ENCODE measurements at places on chromosomes 1 and 21.

DNA sequence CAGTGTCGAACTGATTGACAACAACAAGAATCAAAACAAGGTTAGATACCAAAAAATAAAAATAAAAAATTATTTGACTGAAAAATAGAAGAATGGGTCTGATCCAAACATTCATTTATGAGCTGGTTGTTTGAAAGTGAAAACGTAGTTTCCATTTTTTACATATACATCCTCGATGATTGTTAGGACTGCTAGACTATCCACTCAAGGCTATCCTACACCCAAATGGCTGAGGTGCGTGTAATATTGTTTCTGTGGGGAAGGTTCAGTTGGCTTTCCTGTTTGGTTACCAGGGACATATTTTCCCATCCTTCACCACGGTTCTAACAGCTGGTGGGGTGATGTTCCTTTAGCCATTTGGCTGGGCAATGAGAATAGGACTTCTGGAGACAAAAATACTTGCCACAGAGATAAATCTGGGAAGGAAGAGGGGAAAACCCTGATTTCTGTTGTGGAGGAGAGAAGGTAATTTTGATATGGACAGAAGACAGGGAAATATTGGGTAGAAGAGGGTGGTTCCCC lies 66.3 kb downstream of the MAP3K7CL start:
- DNase-seq = no peak

DNA sequence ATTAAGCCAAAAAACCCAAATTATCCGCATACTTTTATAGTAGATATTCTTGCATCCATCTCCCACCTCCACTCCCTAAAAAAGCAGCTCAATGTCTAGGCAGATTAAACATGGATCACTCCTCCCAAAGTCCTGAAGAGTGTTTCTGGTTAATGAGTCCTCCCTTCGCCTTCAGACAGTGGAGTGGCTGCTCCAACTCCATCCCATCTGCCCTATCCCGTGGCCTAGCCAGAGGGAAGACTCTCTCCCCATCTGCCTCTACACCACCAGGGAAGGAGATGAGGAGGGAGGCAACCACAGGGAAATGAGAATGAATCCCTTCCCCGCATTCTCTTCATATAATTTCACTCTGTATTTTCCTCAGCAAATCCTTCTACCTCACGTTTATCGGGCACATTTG lies 103.8 kb downstream of the SLC45A1 start:
- DNase-seq = no peak

DNA sequence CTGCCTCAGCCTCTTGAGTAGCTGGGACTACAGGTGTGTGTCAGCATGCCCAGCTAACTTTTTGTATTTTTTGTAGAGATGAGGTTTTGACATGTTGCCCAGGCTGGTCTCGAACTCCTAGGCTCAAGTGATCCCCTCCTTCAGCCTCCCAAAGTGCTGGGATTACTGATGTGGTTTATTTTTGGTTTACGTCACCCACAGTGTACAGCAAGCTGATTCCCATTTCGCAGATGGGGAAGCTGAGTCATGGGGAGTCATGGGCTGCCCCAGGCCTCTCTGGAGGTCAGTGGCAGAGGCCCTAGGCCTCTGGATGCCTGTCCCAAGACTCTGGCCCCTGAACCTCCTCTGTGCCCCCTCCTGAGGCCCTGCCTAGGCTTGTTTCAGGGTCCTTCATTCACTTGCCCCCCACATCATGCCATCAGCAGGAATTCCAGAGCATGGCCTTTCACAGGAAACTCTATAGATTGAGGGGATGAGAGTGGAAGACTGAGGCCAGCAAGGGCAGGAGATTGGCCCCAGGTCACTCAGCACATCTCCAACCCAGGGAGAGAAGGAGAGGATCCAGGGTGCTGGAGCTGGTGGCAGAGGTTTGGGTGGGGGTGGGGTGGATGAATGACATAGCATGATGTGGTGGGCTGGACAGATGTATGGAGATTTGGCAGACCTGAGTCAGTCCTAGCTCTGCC lies 266.0 kb downstream of the PTPRU start:
- no peak for DNase-seq

- no peak for DNase-seq
These were observed 44.3 kb upstream of the MAP1LC3C start for GRCh38 chr1:242043165-242043564.

- no peak for DNase-seq
These were observed 77.6 kb downstream of the CLSTN1 start for GRCh38 chr1:9746211-9746610.

GRCh38 chr1:35727434-35728040 lies 8.9 kb upstream of the C1orf216 start:
- no peak for DNase-seq

GRCh38 chr1:54220004-54220811 lies 20.2 kb downstream of the MRPL37 start:
- no peak for DNase-seq

- peak; percentile 78 for DNase-seq
These were observed 220.8 kb downstream of the SLC35F3 start for GRCh38 chr1:234125283-234125682.

DNA sequence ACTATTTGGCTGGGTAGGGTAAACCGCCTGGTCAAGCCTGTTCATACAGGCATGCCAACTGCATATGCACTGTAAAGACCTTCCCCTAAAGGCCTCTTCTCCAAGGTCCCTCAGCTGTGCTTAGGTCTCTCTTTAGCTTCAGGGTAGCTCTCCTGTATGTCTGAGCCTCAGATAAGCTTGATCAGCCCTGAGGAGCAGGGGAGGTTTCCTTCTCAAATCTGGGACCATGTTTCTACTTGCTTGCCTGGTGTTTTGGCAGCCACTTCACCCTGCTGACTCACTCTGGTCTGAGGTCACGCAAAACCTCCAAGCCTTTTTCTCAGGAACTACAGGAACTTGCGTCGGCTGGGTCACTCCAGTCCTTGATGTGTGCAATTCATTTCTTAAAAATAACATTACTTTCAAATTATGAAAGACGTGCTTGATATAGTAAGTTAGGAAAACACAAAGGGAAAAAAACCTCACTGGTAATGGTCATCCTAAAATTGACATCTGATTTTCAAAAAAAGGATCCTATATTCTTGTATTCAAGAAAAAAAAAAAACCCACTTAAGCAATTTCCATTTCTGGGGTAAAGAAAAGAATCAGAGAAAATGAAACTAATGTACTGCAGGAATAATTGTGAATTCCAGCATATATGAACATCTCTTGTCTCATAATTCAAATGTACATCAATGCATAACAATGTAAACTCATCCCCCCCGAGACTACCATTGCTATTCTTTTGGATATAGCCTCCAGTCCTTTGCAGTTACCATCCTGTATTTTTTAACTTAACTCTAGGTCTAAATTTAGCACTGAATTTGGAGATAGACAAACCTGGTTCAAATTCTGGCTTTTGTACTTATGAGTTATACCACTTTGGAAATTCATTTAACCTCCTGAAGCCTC lies 24.8 kb upstream of the RNF19B start:
- DNase-seq = no peak

GRCh38 chr1:242854466-242854865 lies 330.0 kb upstream of the PLD5 start:
- no peak for DNase-seq

DNA sequence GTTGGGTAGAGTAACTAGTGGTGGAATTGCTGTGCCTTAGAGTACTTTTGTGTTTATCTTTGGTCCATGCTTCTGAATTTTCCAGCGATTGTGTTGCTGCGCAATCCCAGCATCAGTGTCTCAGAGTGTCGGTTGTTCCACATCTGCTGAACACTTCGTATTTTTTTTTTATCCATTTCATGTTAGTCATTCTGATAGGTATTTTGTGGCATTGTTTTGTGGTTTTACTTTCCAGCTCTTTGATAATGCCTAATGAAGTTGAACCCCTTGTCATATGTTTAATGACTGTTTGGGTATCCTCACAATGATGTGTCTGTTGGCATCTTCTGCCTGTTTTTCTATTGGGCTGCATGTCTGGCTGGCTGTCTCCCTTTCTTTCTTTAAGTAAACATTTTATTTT lies 13.6 kb downstream of the TUFT1 start:
- DNase-seq = no peak

DNA sequence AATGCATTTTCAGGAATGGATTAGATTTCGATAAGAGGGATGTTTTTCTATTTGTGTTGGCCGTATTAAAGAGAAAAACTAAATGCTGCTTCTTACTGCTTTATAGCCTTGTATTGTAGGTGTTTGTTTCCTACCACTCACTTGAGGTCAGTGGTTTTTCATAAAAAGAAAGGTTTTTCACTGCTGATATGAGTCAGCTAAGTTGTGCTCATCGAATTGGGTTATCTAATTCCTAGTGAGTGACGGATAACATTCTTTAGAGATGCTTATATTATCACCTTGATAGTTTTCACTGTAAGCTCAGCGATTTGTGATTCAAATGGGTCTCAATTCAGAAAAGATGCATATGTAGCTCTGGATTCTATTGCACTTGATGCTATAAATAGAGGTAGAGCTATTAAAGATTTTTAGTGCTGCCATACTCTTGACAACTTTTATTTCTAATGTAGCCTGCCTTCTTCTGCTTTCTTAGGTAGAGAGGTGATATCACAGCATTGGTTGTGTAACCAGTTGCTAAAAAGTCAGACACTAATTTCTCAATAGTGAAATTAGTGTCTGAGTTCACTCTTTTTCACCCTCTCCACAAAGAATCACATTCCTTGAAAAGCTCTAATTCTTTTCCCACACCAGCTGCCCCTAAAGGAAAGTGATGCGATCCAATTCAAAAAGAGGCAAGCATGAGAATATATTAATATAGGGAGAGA lies 180.0 kb downstream of the RASAL2 start:
- DNase-seq = no peak

GRCh38 chr1:19057784-19058475 lies 101.5 kb upstream of the IFFO2 start:
- no peak for DNase-seq

DNA sequence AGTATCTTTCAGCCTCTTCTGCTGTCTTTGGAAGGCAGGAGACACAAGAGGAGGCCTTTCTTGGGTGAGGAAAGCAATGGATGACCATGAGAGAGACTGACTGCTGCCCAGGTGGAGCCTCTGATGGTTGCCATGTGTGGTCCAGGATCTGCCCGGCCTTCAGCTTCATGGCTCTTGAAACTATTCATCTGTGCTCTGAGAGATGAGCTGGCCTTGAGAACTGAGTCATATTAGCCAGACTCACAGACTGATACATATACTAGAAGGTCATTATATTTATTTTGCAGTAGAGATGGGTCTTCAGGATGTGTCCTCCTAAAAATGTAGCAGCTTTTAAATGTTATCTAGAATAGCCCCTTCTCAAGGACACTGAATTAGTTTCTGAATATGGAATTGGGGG lies 33.7 kb downstream of the PTGFRN start:
- DNase-seq = no peak

- DNase-seq = no peak
These were observed 14.7 kb upstream of the SLC19A1 start for GRCh38 chr21:45556645-45557615.

DNA sequence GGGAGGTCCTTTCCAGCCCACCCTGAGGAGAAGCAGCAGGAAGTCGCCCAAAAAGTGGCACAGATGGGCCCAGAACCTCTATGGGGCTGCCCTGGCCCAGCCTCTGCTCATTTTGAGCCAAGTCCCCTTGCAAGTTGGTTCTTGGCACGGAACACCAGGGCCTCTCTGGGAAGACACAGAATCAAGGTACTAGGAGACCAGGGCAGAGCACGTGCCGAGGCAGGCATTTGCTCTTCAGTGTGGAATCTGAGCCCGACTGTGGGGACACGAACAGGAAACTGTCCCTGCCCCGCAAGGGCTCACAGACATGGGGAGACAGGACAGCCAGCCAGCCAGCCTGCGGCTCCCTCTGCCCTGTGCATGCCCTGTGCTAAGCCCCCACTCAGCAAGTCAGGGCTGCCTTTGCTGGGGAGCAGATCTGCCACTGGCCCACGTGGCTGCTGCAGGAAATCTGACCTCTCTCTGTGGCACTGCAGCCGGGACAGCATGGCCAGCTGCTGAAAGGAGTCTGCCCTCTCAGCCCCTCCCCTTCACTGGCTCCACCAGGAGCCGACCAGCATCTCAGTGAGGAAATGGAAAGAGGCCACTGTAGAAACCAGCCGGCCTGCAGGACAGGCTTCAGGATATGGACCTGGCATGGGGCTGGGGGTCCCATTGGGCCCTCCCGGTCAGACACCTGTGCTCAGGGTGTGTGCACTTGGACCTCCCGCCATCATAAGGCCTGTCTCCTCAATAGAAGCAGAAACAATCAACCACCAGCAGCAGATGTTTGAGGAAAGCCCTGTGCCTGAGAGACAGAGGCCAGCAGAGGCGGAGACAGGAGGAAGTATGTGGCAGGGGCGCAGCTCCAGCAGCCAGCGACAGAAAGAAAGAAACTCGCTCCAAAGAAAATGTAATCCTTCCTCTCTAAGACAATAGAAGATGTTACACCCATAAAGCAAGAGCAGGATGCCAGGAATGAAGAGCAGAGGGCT lies 3.7 kb downstream of the ARHGEF16 start:
- no peak for DNase-seq

DNA sequence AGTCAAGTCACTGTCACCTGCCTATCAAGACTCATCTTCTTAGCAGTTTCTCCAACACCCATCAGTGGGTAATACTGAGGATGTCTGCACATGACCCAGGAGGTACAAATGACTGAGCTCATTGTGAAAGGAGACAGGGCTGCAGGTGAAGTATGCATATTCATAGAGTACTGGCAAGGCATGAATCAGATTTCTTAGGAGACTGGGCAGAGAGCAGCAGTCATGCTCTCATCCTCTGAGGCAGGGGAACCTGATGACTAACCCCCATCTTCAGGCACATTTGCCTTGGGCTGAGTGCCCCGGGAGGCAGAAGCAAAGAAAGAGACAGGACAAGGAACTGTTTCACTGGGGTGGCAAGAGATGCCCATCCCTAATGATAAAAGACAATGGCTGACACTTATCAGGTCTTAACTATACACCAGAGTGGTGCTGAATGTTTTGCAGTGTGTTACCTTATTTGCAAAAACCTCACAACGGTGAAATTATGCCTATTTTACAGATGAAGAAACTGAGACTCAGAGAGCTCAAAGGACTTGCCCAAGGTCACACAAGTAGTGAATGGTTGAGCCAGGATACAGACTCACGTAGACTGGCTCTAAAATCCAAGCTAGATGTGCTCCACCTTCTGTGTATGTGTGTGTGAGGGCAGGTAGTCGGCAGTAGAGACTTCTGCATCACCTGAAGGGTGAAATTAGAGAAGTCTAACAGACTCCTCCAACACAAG lies 9.2 kb upstream of the GRHL3 start:
- DNase-seq = no peak

- DNase-seq = no peak
These were observed 145.1 kb downstream of the SIPA1L2 start for GRCh38 chr1:232484856-232485255.

DNA sequence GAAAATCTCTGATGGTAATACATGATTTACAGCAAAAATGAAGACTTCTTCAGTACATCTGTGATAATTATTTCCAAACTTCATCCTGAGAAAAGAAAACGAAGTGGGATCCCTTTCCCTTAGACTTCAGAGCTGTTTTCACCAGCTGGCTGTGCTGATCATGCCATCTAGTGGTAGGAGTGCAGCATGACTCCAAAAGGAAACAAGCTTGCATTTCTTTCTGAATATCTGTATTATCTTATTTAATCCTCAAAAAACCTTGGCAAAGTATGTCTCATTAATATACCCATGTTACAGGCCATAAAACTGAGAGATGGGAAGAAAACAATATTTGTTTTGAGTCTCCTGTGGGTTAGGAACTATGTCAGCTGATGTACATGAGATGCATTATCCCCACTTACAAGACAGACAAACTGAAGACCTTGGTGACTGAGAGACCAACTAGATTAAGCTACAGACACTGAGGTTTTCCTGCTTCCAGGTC lies 9.8 kb upstream of the GJA8 start:
- peak; percentile 36 for DNase-seq
